ENCODE measurements at places on chromosomes 13 and 19. TPM values are rescaled to one million over a fixed set of nuclear protein-coding genes. Genes with fewer than 3 reads are reported as not detected.

GRCh38 chr13:110726726-110727125 lies 13.2 kb downstream of the ING1 start:
- no peak for DNase-seq

Gene ZNF134
- 18.9 TPM for total RNA-seq

DNA sequence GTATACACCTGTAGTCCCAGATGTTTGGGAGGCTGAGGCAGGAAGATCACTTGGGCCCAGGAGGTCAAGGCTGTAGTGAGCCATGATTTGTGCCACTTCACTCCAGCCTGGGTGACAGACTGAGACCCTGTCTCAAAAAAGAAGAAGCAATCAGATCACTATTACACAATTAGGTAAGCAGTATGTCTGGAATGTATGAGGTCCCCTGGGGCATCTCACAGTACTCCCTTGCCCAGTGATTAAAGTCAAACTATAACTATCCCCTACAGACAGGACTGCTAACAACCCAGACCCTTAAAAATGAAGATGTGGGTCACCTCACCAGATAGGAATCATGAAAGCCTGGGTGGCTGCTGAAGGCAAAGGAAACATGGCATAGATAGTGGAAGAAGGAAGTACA lies 9.4 kb upstream of the PAN3 start:
- no peak for DNase-seq

DNA sequence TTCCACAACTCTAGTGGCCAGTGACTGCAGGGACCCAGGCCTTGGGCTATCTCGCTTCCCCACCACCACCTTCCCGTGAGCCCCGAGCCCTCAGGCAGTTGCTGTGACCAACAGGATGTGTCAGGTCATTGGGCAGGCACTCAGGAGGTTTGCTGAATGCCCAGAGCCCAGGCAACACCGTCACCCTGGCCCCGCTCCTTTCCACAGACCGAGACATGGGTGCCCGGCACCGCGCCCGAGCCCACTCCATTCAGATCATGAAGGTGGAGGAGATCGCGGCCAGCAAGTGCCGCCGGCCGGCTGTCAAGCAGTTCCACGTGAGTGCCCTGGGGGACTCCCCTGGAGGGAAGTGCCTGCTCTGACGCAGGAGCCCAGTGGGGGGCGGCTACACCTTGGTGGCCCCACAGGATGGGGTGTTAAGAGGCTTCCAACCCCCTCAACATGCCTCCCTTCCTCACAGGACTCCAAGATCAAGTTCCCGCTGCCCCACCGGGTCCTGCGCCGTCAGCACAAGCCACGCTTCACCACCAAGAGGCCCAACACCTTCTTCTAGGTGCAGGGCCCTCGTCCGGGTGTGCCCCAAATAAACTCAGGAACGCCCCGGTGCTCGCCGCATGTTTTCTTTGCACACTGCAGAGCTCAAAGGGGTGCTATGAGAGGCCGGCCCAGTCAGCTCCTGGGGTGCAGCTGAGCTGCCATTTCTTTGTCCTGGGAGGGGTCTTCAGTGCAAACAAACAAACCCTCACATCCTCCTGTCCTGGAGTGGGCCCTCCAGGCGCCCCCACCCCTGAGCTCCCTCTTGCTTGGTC lies 3.2 kb downstream of the RPL18A start:
- DNase-seq: no peak

Gene DACH1
- 0.54 TPM for total RNA-seq

Gene SIGLEC8
- total RNA-seq: not detected

Gene FXYD3
- not detected for total RNA-seq

DNA sequence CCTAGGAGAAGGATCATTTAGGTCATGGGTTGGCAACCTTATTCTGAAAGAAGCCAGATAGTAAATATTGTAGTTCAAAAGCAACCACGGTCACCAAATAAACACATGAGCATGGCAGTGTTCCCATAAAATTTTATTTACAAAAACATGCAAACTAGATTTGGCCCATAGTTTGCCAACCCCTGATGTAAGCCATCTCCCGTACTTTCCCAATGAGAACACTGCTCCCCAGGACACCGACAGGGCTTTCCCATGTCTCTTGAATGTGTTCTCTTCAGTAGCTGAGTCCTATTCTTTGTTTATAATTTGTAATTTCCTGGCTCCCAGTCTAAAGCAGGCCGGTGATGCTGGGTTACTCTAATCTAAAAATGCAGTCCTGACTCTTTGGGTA lies 239.6 kb downstream of the LHFPL6 start:
- no peak for DNase-seq

Gene RNF113B
- not detected for total RNA-seq

Gene KIR3DL1
- total RNA-seq: not detected

GRCh38 chr13:84029396-84029795 lies 147.1 kb upstream of the SLITRK1 start:
- no peak for DNase-seq

Gene KCNRG
- 0.31 TPM for total RNA-seq

DNA sequence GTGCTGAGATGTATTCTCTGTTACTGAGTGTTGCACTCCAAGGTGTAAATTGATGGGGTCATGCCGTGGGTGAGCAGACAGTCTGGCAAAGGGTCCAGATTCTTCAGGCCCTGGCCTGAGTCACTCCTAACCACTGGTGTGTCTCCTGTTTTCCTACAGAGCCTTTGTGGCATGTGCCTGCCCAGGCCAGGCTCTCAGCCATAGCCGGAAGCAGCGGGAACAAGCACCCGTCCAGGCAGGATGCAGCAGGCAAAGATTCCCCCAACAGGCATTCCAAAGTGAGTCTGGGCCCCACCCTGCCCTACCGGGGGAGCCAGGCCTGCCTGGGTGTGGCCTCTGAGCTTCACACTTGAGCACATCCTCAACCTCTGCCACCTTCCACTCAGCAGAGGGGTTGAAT lies 61.9 kb downstream of the DPF1 start:
- no peak for DNase-seq

- no peak for DNase-seq
Measured at GRCh38 chr13:114025714-114026431, 52.0 kb upstream of the C13orf46 start.

Gene TYROBP
- not detected for total RNA-seq

DNA sequence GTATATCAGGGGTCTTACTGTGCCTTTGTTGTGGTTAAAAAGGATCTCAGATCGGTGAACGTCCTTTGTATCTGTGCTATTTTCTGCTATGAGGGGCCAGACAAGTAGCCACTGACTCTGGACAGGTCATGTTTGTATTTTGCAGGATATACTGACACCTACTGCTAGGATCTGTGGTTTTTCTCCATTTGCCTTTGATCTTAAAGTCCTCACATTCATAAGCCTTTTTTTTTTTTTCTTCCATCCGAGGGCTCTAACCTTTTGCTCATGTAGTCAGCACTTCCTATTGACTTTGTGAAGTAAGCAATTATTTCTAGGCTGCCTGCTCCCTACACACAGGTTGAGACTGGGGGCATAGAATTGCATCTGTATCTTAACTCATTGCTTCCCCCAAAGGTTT lies 106.2 kb downstream of the SLITRK5 start:
- no peak for DNase-seq

Data from Panc1 (cell line).